ENCODE measurements at places on chromosomes 5 and 9.

- no peak for DNase-seq
Measured at GRCh38 chr5:153746440-153746839, 256.0 kb downstream of the GRIA1 start.

GRCh38 chr5:132500244-132500930 is 9.8 kb upstream of the IRF1 start:
- peak; percentile 48 for DNase-seq

GRCh38 chr5:18534119-18534518 is 899.9 kb downstream of the TAF11L14 start:
- peak; percentile 80 for DNase-seq

DNA sequence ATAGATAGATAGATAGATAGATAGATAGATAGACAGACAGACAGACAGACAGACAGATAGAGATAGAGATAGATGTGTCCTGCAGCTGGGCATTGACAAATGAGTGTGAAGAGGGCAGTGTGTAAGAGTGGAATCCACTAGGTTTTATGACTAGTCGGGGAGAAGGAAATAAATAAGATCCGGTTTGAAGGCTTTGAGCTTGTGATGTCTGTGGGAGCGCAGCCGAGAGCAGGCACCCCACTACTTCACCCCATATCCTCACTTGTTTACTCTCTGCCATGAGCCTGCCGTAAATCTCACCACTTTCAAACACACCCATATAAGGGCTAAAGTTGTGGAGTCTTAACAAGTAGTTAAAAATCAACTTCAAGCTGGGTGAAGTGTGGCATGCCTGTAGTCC is 1.4 kb upstream of the SUSD1 start:
- DNase-seq = no peak

- DNase-seq = no peak
Measured at GRCh38 chr9:119044806-119045205, 324.4 kb downstream of the BRINP1 start.

- DNase-seq = peak; percentile 48
Measured at GRCh38 chr5:133235696-133236426, 184.0 kb downstream of the HSPA4 start.

- DNase-seq = no peak
Measured at GRCh38 chr5:5738797-5739489, 316.5 kb downstream of the ICE1 start.

GRCh38 chr5:116135344-116135743 is 50.5 kb downstream of the COMMD10 start:
- DNase-seq = no peak

DNA sequence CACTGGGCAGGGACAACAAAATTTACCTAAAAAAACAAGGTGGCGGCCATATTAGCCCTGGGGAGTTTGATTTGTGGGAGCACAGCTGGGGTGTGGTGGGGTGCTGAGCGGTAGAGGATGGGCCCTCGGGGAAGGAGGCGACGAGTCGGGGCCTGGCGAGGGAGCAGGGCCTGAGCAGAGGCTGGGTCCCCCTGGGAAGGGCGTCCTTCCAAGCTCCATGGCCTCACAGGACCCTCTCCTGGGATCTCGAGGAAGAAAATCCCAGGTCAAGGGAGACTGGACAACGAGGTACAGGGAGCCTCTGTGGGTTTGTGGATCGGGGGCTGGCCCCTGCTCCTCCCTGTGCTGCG is 165.5 kb downstream of the CACNA1B start:
- DNase-seq = no peak

- DNase-seq = peak; percentile 62
Measured at GRCh38 chr5:74173241-74173640, 467.3 kb downstream of the ENC1 start.

DNA sequence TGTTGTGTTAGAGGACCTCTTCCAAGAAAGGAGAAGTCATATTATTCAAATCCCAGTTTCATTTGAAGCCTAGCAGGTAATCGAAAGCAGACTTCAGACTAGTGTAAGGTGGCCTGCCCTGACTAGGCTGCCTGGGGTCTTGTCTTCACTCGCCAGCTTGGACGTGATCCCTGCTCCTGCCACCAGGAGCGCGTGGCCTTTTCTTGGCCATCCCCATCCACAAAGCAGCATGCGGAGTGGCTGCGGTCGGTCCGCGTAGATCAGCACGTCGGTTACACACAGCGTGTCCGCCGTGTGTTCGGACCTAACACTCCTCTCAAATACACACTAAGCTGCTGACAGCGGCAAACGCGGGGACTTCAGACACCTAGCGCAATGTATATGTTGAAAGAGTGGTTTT is 37.3 kb downstream of the CFAP77 start:
- peak; percentile 91 for DNase-seq

Measured in endodermal cell (in vitro differentiated cells).